ENCODE measurements at places on chromosomes 2 and 18.

DNA sequence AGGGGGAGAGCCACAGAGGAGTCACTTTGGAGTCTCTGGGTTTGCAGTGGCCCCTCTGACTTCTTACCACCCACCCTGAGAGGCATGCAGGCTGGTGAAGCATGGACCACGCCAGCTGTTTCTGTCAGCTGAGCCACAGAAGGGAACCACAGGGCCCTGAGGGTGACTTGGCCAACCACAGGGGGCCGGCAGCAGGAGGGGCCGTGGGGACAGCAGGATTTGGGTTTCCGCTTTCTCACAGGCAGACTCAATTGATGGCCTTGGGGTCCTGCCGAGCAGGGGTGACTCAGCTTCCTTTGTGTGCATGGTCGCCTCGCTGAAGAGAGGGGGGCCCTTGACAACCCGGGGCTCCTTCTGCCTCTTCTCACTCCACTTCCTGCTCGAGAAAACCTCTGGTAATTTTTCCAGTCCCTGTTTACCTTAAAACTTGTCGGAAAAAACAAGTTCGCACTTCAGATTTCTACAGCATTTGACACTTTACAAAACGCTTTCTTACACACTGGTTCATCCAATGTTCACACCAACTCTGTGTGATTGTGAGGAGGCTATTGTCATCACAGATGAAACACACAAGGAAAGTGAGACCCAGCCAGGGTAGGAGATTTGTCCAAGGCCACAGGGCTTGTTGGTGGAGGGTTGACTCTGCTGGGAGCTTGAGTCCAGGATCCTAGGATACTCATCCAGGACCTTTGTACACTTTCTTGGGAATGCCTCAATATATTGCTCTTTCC, 311.2 kb downstream of the LPIN1 start:
- DNase-seq = no peak

GRCh38 chr2:76268484-76268883, 557.8 kb upstream of the GCFC2 start:
- DNase-seq = no peak

- DNase-seq = no peak
Observed at GRCh38 chr2:17232776-17233556, 285.3 kb downstream of the RAD51AP2 start.

- no peak for DNase-seq
Observed at GRCh38 chr2:183063083-183063482, 15.5 kb upstream of the DUSP19 start.

DNA sequence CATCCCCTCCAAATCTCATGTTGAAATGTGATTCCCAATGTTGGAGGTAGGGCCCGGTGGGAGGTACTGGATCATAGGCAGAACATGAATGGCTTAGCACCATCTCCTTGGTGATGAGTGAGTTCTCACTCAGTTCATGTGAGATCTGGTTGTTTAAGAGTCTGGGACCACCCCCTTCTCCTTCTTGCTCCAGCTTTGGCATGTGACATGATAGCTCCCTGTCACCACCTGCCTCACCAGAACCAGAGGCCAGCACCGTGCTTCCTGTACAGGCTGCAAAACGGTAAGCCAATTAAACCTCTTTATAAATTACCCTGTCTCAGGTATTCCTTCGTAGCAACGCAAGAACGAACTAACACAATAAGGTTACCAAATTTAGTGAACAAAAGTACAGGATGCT, 95.4 kb downstream of the ZBTB7C start:
- no peak for DNase-seq

DNA sequence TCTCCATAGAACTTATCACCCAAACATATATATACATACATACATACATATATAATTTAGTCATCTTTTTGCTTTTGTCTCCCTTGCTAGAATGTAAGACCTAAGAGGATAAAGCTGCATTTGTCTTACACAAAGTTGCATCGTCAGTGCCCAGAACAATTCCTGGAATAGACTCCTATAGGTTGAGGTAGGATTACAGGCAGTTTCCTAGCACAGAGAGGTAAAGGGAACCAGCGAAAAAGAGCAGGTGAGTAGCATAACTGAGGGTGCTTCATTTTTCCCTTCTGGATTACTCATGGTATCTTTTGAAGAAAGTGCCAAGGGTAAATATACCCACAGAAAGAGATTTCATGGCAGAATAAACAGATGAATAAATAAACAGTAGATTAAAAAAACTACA, 68.1 kb upstream of the AMMECR1L start:
- DNase-seq = no peak
